ENCODE measurements at places on chromosomes 4 and X.

DNA sequence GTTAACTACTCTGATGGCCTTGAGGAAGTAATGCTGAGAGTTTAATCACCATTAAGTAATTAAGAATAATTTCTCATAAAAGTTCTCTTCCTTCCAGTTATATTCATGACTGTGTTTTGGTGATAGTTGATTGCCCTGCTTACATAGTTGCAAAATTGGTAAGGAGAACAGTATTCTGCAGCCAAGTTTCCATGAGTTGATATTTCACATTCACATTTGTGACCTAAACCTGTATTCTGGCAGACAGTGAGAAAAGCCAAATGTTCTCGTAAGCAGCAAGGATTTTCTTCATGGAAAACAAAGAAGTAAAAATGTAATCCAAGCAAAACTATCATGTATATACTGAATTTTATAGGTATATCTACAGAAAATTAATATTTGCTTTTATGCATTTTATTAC, 187.8 kb upstream of the NUDT6 start:
- no peak for DNase-seq

DNA sequence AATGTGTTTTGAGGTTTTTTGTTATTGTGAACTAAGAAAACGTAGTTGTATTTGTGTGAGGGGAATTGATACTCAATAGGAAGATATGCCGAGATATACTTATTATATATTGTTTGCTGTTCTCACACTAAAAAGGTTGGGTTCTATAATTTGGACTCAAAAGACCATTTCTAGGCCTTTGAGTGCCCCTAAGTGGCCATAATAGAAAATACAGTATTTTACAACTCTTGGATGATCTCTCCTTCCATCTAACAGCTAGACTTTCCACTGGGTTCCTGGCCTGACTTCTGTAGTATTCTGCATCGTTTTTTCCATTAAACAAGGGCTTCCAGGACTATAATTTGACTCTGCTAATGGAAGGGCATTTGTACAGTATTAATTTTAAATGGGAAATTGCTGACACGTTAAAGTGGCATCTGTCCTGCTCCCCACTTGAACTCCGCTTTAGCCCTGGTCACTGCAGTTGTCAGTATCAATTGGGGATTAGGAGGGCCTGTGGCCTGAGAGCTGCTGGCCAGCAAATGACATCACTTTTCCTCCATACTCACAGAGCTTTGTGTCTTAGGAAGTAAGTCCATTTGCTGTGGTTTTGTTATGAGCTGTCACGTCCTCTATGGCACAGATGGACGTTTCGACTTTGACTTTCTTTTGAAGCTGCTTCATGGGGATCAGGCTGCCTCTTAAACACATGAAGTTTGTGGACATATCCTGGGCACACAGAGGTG, 176.9 kb downstream of the SLIT2 start:
- no peak for DNase-seq

- DNase-seq = no peak
These were observed 247.5 kb upstream of the KLF3 start for GRCh38 chr4:38416450-38417014.

GRCh38 chrX:18888281-18888680, 95.6 kb downstream of the PHKA2 start:
- DNase-seq = no peak

DNA sequence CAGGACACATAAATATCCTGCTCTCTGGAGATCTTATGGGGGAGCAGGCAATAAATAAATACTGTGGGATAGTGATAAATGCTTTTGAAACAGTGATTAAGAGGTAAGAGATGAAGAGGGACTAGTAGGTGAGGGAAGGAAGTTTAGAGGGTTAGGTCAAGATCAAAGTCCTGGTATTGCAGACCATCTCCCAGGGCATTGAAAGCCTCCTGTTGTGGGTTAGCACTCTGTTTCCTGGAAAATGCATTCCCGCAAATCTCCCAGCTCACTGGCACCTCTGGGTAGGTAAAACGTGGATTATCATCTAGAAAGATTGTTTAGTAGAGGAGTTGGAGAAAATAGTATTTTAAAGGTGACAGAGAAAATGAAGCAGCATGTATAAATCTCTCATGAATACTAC, 2.2 kb downstream of the SNX25 start:
- DNase-seq = no peak

GRCh38 chrX:7146703-7147412, 654 bp upstream of the STS start:
- DNase-seq = no peak

- no peak for DNase-seq
These were observed 126.0 kb upstream of the CXorf66 start for GRCh38 chrX:140091125-140091886.

- no peak for DNase-seq
These were observed 46.5 kb downstream of the IDS start for GRCh38 chrX:149458586-149458985.

DNA sequence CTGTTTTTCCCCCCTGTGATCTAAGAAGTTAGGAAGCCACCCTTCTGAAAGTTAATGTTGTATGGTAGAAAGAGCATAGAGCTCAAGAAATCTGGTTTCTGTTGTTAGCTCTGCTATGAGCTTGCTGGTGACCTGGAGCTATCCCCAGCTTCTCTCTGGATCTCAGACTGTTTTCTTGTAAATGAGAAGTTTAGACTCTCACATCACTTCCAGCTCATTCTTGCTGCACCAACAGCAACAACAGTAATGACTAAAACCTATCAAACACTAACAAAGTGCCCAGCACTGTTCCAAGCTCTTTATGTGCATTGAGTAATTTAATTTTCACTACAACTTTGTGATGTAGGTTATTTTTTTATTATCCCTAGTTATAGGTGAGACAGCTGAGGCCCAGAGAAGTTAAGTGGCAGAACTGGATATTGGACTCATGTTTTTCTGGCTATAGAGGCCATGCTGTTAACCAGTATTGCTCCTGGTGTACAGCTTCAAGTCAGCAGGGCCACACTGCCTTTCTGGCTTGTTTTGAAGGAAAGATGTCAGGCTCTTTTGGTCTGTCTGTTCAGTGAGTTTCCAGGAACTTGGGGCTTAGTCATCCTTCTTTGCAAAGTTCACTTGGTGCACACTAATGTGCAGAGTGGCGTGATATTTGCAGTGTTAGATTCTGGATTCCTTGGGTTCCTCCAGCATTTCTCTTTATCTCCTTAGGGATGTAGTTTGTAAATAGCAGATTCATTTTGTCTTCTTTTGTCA, 27.8 kb upstream of the TMEM164 start:
- no peak for DNase-seq

Data from NCI-H510A treated with DMSO at 0.1 percent for 48 hours (cell line).